ENCODE measurements at places on chromosomes 5 and 9.
A peak's percentile ranks its signal among the peaks of the same experiment; 100 is the strongest.

GRCh38 chr5:54844905-54845566 lies 140.4 kb downstream of the ESM1 start:
- DNase-seq, result no peak

- no peak for DNase-seq
Measured at GRCh38 chr9:115118879-115119218, 892 bp upstream of the TNC start.

DNA sequence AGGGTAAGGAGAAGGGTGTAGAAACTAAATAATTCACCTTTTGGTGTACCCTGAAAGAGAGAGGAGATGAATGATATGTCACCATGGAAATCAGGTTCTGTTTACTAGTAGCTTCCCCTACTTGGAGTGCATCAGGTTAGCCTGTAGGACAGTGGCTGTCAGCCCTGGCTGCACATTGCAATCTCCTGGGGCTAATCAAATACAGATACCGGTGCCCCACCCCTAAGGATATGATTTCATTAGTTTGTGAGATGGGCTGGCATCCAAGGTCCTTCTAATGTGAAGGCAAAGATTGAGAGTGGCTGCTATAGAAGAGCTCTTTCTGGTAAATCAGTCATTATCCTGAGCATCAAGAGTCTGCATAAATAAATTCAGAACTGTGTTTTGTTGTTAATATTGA lies 47.2 kb downstream of the INSYN2B start:
- no peak for DNase-seq

- DNase-seq, result no peak
Measured at GRCh38 chr9:123763910-123764588, 165.9 kb downstream of the DENND1A start.

GRCh38 chr5:148401604-148402003 lies 17.8 kb downstream of the FBXO38 start:
- DNase-seq, result no peak

GRCh38 chr9:95778957-95779356 lies 96.5 kb upstream of the ERCC6L2 start:
- DNase-seq, result no peak

GRCh38 chr5:111261610-111262009 lies 37.4 kb downstream of the CAMK4 start:
- no peak for DNase-seq

- DNase-seq, result no peak
Measured at GRCh38 chr5:179416114-179416822, 71.0 kb upstream of the ADAMTS2 start.

GRCh38 chr9:126752376-126752775 lies 52.5 kb upstream of the ZBTB43 start:
- DNase-seq, result no peak

DNA sequence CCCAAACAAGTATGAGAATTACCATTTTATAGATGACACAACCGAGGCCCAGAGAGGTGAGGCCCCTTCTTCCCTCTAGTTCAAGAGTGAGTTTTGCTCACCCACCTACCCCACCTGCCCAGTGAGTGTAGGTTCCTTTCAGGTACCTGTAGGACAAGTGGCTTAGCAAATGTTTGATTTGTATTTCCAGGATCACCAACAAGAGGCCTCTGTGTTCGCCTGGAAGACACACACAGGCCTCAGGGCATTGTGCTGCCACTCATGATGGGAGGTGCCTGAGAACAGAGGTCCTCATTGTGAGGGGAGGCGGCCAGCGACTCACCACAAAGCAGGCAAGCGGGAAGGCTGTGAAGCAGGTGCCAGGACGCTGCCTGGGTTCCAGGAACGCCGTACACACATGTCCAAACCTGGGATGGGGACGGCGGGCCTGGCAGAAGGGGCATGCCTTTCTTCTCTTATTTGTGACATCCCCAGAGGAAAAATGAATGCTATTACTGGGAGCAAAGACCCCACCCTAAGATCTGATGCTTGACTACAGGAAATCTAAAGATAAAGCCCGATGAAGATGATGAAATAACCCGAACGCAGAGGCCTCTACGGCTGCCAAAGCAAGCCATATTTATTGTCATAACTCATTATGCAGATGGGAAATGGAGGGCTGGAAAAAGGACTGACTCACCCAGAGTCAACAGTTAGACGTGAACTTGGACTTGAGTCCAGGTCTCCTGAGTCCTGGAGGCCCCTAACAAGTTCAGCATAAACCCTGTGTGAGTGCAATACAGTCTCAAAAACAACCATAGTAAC lies 60.2 kb upstream of the SLC25A51 start:
- no peak for DNase-seq

DNA sequence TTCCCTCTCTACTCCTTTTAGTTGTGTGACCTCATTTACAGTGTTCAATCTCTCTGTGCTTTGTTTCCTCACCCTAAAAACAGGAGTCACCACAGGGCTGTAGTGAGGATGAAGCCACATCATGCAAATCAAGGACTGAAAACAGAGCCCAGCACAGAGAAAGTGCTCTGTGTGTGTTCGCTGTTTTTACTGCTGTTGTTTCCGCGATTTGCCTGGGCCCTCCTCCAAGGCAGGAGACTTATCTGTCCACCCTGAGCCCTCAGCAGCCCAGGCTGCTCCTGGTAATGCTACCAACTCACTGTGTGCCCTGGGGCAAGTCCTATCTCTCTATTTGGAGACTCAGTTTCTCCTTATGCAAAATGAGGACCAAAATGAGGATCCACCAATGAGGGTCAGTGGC lies 87.2 kb upstream of the NEURL1B start:
- no peak for DNase-seq

DNA sequence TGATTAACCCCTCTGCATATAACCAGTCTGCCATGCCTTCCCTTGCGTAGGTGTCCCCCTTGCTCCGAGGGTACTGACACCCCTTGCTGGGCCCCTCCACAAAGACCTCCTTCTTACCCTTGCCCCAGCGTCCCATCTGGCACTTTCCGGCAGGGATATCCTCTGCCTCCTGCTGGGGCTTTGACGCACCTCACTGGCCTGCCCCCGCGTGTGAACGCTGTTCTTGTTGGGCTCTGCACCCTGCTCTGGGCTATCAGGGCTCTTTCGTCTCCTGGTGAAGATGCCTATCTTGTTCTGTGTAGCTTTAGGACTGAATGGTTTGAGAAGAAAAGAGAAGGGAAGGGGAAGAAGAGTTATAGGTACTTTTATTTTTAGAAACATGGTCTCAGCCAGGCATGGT lies 53.0 kb downstream of the SUB1 start:
- DNase-seq, result no peak

- DNase-seq, result no peak
Measured at GRCh38 chr5:73857446-73857845, 231.4 kb downstream of the ARHGEF28 start.

GRCh38 chr5:84299959-84300358 lies 84.7 kb downstream of the EDIL3 start:
- DNase-seq, result no peak

- DNase-seq, result no peak
Measured at GRCh38 chr5:37703841-37704241, 136.0 kb downstream of the GDNF start.

DNA sequence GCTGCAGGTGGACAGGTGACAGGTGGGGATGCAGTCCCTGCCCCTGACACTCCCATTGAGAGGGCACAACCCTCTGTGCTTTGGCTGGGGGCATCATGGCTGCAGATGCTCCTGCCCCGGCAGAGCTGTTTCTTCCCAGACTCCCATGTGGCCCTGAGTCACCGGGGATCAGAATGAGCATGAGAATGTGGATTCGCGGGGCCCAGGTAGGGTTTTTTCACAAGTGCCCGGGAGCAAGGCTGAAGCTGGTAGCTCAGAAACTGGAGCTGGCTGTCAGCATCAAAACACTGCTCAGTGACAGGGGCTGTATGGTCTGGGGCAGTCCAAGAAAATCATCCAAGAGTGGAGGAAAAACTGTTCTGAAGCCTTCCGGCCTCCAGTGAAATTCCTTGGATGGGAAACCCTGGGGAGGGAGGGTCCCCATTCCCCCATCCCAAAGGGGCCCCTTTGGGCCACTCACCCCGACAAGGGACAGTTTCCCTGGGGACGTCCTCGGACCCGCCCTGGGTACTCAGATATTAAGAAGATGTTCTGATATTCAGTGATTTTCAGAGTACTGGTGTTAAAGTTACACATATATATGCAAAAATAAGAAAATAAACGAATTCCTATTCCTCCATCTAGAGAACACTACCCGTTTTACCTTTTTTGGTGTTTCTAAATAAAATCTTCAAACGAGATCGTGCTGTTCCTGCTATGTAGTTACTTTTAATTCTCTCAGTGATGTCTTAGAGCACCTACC lies 120.1 kb upstream of the LPCAT1 start:
- DNase-seq, result no peak

- DNase-seq, result no peak
Measured at GRCh38 chr9:22170556-22170955, 161.5 kb upstream of the CDKN2B start.

- no peak for DNase-seq
Measured at GRCh38 chr5:11984196-11984595, 80.0 kb upstream of the CTNND2 start.

GRCh38 chr5:137660349-137660817 lies 75.5 kb downstream of the KLHL3 start:
- peak; percentile 47 for DNase-seq

GRCh38 chr5:61313960-61314681 lies 17.9 kb upstream of the ZSWIM6 start:
- DNase-seq, result no peak

DNA sequence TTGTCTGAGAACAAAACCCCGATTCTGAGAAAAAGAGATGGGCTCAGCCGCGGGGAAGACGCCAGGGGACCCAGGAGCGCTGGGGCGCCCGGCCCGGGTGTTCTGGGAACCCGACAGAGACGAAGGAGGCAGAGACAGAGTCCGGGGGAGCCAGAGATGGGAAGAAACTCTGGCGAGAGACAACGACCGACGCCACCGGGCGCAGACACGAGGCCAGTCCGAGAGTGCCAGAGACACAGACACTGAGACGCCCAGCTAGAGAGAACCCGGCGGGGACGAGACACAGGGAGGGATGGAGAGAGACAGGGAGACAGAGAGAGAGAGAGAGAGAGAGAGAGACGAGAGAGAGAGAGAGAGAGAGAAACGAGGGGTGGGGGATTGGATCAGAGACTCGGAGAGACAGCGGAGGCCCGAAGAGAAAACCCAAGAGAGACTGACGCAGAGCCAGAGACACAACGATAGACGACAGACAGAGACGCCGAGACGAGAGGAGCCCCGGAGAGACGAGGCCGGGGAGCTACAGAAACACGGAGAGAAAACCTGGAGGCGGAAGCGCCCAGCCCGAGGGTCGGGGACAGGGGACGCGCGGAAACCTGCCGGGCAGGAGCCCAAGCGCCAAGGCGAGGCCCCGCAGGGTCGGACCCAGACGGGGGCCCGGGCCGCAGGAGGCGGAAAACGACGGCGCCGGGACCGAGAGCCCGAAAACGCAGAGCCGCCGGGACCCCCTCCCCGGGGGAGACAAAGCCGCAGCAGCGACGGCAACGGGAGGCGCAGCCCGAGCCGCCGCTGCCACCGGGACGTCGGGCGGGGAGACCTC lies 3.3 kb downstream of the NR5A1 start:
- DNase-seq, result no peak

- no peak for DNase-seq
Measured at GRCh38 chr5:159444441-159445082, 114.3 kb upstream of the IL12B start.

DNA sequence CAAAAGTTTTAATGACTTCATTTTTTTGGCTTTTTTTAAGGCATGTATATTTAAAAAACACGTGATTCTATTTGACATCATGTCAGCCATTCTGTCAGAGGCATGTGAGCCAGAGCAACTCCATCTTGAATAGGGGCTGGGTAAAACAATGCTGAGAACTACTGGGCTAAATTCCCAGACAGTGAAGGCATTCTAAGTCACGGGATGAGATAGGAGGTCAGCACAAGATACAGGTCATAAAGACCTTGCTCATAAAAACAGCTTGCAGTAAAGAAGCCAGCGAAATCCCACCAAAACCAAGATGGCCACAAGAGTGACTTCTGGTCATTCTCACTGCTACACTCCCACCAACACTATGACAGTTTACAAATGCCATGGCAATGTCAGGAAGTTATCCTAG lies 1000.6 kb upstream of the DMAC1 start:
- DNase-seq, result no peak

DNA sequence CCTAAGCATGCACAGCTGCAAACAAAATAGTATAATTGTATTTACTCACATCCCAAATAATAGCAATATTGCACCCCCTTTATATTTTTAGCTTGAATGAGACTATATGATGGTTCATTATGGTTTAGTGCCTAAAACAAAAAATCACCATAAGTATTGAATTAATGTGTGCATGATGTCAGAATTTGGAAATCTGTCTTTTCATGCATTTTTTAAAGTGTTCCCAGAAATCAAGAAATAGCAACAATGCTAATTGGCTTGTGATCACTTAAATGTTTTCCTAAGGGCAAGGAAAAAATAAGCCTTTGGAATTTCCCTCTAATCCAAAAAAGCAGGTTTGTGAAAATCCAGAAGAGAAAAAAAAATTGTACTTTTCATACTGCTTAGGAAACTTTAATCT lies 50.9 kb upstream of the ITGA2 start:
- DNase-seq, result no peak

- no peak for DNase-seq
Measured at GRCh38 chr9:8784838-8785237, 985.3 kb upstream of the DMAC1 start.

GRCh38 chr5:145811834-145812625 lies 23.1 kb downstream of the PRELID2 start:
- DNase-seq, result no peak
